ENCODE measurements at places on chromosomes 7 and 10.
A peak's percentile ranks its signal among the peaks of the same experiment; 100 is the strongest.

DNA sequence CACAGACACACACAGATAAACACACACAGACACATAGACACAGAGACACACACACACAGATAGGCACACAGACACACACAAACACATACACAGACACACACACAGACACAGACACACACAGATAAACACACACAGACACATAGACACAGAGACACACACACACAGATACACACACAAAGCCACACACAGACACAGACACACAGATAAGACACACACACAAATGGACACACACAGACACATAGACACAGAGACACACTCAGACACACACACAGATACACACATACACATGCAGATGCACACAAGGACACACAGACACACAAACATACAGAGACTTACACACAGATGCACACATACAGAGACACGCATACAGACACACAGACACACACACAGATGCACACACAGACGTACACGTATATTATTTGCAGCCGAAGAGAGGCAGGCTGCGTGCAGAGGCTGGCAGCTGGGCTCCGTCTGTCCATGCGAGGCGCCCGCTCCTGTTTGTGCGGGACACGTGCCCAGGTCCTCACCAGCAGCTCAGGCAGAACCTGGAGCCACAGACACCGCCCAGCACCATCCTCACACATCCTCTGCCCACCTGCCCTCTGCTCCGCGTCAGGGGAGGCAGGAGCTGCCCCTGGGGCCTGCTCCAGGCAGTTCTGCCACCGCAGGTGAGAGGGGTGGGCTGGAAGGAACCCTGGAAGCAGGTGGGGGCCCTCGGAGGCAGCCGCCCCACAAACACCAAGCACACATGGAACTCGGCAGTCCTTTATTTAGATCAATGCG, 1.2 kb downstream of the CALML5 start:
- DNase-seq, result no peak

GRCh38 chr7:803243-803635, 29.0 kb upstream of the SUN1 start:
- no peak for DNase-seq

DNA sequence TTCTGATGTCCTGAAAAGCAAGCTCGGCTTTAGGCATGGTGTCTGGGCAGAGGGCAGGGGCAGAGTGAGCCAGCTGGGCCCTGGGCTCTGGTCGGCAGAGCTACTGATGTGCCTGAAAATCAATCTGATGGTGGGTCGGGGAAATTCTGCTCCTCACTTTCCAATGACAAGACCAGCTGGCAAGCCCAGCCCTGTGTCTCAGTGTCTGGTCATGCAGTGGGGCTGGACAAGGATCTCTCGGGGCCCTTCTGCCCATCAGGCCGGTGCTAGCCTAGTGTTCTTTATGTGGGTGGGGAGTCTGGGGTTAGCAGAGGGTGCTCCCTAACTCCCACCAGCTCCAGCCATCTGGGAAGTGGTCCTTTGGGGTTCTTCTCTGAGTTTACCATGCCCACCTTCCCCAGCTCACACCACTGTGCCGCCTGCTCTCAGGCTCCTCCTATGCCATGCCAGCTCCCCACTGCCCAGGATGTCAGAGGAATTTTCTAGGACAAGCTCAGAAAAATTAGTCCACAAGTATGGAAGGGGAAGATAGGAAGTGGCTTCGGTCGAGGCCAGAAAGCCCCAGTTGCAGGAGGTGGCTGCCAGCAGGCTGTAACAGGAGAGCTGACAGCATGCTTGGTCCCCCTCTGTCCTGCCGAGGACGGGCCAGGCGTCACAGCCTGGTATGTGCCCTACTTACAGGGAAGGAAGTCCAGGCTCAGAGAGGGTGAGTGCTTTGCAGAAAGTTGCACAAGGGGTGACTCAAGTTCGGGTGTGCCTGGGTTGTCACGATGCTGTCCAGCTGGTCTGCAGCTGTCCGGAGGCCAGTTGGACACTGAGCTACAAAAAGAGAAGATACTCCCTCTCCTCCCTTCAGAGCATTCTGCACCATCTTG, 135.2 kb downstream of the ADCY1 start:
- no peak for DNase-seq

DNA sequence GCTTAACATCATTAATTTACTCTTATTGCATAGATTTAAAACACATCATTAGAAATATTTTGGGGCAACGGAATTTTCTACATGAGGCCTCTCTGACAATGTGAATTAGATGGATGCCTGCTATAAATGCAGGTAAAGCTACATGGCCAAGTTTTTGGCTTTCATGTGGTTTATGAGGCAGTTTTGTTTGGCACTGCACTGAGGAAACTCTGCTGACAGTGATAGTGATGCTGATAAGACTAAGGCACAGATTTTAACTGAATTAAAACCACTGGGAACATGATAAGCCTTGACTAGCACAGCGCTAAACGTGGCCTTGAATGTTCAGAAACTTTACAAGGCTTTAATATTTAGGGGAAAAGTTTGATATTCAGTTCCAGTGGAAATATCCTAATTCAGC, 114.3 kb upstream of the NOBOX start:
- DNase-seq, result no peak

DNA sequence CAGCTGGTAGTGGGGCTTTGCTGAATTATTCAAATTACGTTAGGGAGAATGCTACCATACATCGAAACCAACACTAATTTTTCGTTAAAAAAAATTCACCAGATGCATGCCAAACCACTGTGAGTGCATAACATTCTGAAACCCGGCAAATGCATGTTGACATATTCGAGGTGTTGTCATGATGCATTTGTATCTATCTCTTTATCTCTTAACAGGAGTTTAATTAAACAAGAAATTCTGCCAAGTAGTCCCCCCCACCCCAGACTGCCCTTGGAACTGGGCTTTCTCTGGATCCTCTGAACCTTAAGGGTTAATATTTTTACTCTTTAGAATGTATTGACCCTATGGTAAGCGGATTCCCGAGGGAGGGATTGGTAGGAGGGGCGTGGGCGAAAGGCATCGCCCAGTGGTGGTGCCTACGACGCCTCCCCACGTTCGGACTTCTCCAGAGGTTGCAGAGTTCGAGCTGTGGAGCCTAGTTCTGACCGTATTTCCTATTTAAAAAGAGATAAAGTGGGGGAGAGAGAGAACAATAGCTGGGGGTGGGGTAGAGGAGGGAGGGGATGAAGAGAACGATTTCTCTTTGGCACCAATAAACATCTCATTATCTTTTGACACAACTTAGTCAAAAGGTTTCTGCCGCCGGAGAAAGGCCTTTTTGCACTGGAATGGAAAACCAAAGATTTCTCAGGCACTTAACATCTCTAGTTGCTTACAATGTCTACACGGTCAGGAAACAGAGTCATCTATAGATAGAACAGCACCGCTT, 7.2 kb downstream of the DLX6 start:
- DNase-seq, result no peak

DNA sequence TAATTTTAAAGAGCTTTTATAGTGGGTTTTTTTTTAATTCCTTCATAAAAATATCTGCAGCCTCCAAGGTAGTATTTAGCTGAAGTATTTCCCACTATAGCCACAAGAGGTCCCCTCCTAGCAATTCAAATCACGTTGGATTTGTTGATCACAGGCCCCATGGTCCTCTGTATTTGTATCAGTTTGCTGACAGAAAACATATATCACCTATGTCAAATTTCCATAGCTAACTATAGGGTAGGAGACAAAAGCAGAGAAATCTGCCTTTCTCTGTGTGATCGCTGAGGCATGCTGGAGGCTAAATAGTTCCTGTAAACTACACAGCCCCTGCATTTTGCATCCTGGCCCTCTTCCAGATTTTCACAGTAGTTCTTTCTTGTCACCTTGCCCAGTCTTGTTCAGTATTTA, 1.7 kb upstream of the CTNNA3 start:
- DNase-seq, result no peak

DNA sequence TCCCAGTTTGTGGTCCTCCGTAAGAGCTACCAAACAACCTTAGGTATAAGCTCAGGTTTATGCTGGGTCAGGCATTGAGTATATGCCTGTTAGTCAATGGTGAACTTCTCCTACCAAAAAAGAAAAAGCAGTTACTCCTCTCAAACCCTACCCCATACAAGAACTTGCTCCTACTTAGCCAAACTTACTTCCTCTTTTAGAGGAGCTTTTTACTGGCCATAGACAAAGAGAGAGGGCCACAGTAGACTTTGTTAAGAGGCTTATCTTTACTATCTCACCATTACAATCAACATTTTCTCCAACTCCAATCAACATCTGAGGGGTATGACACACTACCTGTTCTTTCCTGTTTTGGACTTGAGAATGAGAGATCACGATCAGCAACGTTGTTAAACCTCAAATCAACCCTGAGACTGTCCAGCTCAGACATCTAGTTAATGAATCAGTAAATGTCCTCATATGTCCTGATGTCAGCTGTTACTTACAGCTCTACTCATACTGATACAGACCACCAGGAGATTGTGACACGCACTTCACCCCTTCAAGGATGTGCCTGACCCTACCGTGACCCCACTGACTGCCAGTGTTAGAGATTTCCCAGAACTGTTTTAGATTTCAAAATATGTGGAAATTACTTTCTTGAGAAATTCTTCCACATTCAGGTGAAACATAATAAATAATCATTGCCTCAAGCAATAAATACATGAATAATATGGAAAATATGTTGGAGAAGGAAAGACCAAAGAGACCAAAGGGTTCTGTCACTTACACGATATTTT, 18.4 kb upstream of the CCDC71L start:
- no peak for DNase-seq

- no peak for DNase-seq
These were observed 235.3 kb downstream of the BUB3 start for GRCh38 chr10:123389520-123389919.

GRCh38 chr7:77991656-77992055, 193.1 kb downstream of the PHTF2 start:
- no peak for DNase-seq

DNA sequence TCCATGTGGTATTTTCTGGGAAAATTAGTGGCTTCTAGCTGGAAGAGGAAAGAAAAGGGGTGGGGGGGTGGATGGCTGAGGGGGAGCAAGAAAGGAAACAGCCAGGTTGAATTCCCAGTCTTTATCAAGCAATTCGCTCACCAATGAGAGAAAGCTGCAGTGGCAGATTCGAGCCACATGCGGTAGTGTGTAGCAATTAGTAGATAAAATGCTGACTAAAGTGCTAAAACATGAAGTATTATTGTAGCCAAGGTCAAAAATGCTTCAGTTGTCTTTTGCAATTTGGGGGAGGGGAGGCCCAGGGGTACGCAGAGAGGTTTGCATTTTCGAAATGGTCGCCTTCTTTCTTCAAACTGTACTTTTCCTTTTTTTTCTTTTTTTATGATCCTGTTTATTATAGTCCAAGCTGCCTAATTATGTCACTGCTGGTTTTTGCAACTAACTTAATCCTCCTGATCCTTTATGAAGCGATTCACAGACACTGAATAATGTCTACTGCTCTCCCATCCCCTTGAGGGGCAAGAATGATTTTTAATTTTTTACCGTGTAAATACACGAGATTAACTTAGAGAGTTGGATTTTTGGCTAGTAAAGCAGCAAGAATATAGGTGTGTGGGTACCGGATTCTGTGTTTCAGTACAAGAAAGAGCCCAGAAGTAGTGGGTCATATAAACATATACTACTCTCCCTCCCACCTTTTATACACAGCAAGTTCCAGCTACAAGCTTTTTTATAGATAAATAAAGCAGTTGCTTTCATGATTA, 3.6 kb upstream of the ARID5B start:
- peak; percentile 64 for DNase-seq

GRCh38 chr10:77552252-77552651, 85.4 kb downstream of the KCNMA1 start:
- DNase-seq, result no peak

- no peak for DNase-seq
These were observed 252.6 kb upstream of the ZNF32 start for GRCh38 chr10:43901302-43901701.

- peak; percentile 85 for DNase-seq
These were observed 56.7 kb downstream of the EGFR start for GRCh38 chr7:55075464-55076021.

GRCh38 chr7:115552766-115553165, 477.8 kb downstream of the TFEC start:
- no peak for DNase-seq

- DNase-seq, result no peak
These were observed 32.9 kb upstream of the FOXL3 start for GRCh38 chr7:256981-257646.

- DNase-seq, result no peak
These were observed 316.3 kb downstream of the PARD3 start for GRCh38 chr10:34498821-34499220.

GRCh38 chr7:25408012-25408687, 179.9 kb upstream of the NPVF start:
- no peak for DNase-seq

DNA sequence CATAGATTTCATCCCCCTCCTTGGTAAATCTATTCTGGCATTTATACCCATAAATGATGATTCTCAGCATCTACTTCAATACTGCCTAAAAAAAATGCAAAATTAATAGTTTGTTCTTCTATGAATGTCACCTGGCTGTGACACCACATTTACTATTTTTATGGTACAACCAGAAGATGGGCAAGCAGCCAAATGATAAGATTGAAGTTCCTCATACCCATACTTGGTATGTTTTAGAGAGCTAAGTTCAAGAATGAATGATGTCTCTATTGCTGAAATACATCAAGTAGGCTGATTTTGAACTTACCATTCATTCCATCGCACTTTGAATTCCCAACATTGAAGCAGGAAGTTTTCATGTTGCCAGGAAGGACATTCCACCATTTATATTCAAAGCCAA, 134.2 kb downstream of the ELAPOR2 start:
- no peak for DNase-seq

DNA sequence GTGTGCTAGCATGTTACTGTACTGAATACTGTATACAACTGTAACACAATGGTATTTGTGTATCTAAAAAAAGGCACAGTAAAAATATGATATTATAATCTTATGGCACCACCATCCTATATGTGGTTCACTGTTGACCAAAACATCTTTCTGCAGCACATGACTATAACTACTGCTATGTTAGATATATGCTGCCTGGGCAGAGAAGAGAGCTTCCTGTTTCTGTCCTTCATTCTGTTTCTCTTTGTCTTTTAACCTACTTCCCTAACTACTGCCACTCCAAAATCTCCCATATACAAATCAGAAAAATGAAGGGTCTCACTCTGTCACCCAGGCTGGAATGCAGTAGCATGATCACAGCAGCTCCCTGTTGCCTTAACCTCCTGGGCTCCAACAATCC, 8.8 kb upstream of the FGL2 start:
- DNase-seq, result no peak

DNA sequence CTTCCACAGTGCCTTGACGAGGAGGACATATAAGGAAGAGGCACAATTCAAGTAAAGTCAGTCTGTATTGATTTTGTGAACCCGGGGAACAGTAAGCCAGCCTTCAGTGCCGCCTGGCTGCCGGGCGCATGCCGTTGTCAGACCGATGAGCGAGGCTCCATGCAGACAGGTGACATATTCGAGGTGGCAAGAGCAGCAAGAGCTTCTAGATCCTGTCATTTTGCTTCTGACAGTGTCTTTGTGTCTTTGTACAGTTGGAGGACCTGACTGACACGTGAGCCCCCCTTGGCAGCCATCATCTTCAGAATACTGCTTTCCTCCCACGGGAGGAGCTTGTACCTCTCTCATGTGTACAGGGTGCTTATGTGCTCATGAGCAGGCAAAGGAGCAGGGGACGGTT, 387.5 kb upstream of the GALNT17 start:
- DNase-seq, result no peak

- no peak for DNase-seq
These were observed 128.2 kb downstream of the SPAG6 start for GRCh38 chr10:22473459-22473858.

Data from left lobe of liver (tissue), 2 donors.